Endothelial cell of umbilical vein (primary cell): ENCODE measurements at places on chromosomes 1 and 21. TPM values are rescaled to one million over a fixed set of nuclear protein-coding genes. Genes with fewer than 3 reads are reported as not detected.

GRCh38 chr1:230066031-230066430, 1.0 kb upstream of the GALNT2 start:
- DNase-seq: peak; percentile 6

- DNase-seq: no peak
Observed at GRCh38 chr1:232764458-232765251, 40.6 kb upstream of the MAP10 start.

- no peak for DNase-seq
Observed at GRCh38 chr21:31901315-31901714, 28.5 kb downstream of the HUNK start.

GRCh38 chr1:29592261-29592615, 355.9 kb downstream of the PTPRU start:
- no peak for DNase-seq

- DNase-seq: peak; percentile 39
Observed at GRCh38 chr1:244303610-244303969, 148.1 kb downstream of the ADSS2 start.

GRCh38 chr1:52348704-52349300, 17.2 kb downstream of the CC2D1B start:
- DNase-seq: peak; percentile 24

GRCh38 chr1:167898578-167899222, 15.2 kb downstream of the ADCY10 start:
- DNase-seq: no peak

GRCh38 chr1:14741532-14741931, 143.0 kb downstream of the KAZN start:
- DNase-seq: no peak

DNA sequence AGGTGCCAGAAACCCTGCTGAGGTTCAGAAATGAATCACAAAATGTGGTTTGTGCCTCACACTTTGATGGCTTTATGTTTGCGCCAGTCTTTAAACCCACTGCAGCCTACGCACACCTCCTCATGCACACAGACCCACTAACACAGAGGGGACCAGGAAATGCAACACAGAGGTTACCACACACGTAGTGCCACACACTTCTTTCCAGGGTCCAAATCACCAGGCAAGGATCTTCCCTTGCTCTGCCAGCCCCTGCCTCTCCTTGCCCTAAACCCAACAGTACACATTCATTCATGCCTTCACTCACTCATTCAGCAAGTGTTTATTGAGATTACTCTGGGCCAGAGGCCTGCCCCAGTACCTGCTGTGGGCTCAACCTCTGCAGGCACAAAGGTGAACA, 17.5 kb downstream of the MAB21L3 start:
- DNase-seq: no peak

DNA sequence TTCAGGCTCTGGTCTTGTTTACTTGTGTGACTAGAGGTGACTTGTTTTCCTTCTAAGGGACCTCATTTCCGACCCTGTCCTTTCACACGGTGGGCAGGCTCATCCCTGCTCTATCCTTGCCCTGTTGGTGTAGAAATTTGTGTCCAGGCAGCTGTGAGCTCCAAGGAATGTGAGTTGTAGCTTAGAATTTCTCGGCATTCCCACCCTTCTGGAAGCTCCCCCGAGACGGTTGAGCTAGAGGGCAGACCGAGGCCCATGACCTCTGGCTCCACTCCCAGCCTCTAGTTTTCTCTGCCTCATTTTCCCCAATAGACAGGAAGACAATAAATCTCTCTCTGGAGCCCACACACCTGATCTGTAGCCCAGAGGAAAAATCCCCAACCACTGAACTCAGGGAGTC, 100.9 kb downstream of the NAV1 start:
- DNase-seq: no peak

DNA sequence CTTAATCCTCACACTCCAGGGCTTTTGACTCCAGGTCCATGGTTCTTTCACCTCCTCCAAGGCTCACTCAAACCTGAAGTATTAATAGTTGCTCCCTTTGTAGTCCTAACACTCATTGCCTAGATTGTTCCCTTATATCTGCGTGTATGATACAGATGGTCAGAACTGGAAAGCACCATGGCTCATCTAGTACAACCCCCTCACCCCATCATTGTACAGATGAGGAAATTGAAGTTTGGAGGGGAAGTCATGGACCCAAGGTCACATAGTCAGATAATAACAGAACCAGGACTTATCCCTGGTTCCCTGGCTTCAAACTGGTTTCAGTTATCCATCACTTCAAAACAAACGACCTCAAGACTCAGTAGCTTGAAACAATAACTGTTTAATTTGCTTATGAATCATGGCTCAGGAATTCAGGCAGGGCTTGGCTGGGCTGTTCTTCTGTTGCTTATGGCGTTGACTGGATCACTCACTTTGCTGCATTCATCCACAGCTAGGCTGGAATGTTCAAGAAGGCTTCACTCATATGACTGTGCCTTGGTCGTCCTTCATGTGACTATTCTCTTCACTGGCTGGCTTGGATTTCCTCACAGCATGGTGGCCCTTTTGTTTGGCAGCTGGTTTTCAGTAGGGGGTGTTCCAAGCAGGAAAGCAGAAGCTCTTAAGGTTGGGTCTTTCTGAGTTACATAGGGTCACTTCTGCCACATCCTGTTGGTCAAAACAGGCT, 5.0 kb downstream of the NOS1AP start:
- no peak for DNase-seq

GRCh38 chr1:31432592-31433395, 19.8 kb downstream of the SERINC2 start:
- DNase-seq: no peak

- no peak for DNase-seq
Observed at GRCh38 chr21:42542596-42542995, 28.9 kb downstream of the SLC37A1 start.

GRCh38 chr1:154405747-154406571, 816 bp downstream of the IL6R start:
- peak; percentile 69 for DNase-seq

- peak; percentile 35 for DNase-seq
Observed at GRCh38 chr1:63326473-63327380, 4.4 kb downstream of the FOXD3 start.

DNA sequence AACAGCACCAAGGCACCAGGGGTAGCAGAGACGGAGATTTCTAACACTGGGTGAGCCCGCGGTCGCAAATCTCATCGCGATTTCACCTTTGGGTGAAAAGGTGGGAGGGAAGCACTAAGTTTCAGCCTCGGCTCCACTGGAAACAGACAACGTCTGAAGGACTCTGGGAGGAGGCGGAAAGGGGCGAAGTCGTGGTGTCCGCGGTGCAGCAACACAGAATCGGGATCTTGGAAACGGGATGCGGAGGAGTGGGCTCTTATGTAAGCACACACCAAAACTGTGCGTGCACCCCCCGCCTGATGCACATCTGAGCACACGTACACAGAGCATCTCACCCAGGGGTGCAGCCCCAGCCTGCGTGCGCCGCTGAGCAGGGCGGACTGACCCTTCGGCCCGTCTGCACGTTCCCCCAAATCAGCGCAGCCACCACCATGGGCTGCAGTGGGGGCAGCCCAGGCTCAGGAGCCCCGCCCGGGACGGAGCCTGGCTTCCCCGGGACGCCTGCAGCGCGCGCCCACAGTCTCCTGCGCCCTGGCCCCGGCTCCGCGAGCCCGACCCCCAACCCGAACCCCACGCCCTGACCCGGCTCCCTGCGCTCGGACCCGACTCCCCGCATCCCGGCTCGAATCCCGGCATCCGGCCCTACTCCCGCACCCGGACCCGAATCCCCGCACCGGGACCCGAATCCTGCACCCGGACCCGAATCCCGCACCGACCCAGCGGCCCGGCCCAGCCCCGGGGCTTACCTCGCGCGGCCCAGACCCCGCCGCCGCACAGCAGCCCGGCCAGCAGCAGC, 670 bp downstream of the CLSTN1 start:
- DNase-seq: peak; percentile 21

- DNase-seq: no peak
Observed at GRCh38 chr1:91753878-91754277, 132.1 kb downstream of the TGFBR3 start.

DNA sequence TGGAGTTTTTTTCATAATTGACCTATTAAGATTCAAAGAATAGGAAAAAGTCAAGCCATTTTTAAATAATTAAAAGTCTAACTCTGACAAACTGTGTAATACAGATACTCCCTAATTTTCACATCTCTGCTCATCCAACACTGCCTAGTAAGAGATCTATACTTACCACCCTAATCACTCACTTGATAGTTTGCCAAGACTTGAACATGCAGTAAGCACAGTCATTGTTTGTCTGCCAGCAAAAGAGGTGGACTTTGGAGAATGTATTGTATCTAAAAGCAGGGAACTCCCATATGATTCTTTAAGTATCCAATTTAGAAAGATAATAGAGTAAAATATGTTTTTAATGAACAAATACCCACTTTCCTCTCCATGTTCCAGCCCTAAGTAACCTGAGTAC, 15.5 kb downstream of the TMEM59 start:
- no peak for DNase-seq

DNA sequence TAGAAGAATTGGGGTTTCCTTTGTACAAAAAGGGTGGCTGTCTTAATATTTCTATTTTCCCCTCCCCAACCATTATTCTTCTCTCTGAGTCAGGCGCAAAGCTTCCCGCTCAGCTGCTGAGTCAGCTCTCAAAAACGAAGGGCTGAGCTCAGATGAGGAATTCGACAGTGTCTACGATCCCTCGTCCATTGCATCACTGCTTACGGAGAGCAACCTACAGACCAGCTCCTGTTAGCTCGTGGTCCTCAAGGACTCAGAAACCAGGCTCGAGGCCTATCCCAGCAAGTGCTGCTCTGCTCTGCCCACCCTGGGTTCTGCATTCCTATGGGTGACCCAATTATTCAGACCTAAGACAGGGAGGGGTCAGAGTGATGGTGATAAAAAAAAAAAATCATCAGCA, 3.0 kb upstream of the TUFT1 start:
- no peak for DNase-seq

- no peak for DNase-seq
Observed at GRCh38 chr1:230807561-230808280, 60.5 kb downstream of the CAPN9 start.

- DNase-seq: no peak
Observed at GRCh38 chr1:30760596-30761324, 3.2 kb upstream of the LAPTM5 start.

GRCh38 chr1:53736290-53736689, 2.7 kb downstream of the GLIS1 start:
- no peak for DNase-seq

- no peak for DNase-seq
Observed at GRCh38 chr1:12155328-12155727, 11.5 kb upstream of the TNFRSF1B start.

DNA sequence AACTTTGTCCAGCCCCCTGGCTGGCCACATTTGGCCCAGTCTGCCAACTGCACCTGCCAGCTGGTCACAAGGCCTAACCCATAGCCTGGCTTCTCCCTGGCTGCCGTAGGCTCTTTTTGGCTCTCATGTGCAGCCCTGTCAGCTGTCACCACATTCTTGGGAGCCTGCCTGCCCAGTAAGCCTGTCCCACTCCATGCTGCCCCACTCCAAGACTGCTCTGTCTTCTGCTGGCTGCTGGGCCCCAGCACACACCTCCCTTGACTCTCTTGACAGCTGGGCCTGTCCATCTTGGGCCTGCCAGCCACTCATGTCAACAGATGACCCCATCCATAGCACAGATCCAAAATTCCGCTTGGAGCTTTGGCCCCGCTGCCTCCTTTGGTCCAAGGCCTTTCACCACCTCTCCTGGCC, 74.3 kb upstream of the EDN2 start:
- no peak for DNase-seq

DNA sequence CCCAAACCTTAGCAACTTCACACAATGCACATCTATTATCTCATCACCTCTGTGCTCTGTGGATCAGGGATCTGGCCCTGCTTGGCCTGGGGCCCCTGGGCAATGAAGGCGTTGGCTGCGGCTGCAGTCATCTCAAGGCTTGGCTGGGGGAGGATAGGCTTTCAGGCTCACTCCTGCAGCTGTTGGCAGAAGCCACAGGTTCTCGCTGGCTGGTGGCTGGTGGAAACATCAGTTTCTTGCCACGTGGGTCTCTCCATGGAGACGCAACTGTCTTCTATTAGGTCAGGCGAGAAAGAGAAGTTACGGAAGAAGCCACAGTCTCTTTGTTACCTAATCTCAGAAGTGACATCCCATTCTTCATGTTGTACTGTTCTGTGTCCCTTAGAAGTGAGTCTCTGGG, 3.6 kb upstream of the NPPA start:
- no peak for DNase-seq

- no peak for DNase-seq
Observed at GRCh38 chr1:91160363-91161075, 138.7 kb upstream of the ZNF644 start.

DNA sequence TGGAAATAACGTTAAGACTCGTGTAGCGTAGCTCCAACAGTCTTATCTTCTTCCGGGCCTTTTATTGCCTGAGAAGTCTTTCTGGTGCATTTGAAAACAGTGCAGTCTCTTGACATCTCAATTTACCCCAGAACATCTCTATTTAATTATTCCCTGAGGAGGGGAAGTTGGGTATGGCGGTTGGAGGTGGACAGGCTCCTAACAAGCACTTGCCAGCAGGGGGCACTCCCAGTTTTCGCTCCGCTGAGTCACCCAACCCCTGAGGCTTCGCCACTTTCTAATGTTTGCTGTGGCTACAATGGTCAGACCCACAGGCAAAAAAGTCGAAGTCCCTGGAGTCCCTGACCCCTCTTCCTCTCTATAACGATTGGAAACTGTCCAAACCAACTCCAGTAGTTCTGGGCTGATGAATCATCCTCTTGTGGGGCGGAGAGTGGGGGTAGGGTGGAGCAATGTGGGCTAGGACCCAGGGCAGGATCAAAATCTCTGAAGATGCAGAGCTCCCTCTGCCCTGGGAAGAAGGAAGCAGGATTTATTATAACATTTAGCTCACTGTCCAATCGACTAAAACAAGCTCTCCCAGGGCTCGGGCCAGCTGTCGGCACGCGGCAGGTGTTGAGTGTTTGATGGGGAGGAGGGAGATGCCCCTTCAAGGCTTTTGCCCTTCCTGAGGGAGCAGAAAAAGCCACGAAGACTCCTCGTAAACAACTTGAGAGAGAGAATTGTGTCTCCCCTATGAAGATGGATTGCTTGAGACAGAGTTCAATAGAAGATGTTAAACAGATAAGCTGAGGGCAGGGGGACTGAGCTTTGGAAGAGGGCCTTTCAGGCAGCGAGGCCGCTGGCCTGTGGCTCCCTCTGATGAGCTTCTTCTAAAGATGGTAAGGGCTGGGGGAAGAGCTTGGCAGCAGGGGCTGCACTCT, 85.7 kb downstream of the BRINP2 start:
- peak; percentile 53 for DNase-seq

The HSPB7 gene
- total RNA-seq: not detected in 2 replicates

The OR2L13 gene
- total RNA-seq: not detected in 2 replicates

The F3 gene
- total RNA-seq: 1.9 and 2.3 TPM in 2 replicates

The KRTAP7-1 gene
- total RNA-seq: not detected in 2 replicates

The CFHR4 gene
- total RNA-seq: not detected in 2 replicates

The EDARADD gene
- total RNA-seq: not detected in 2 replicates

The TTC39A gene
- total RNA-seq: 1.2 and 1.7 TPM in 2 replicates

The CDCA8 gene
- 43.7 and 45.7 TPM in 2 replicates for total RNA-seq

The NOS1AP gene
- total RNA-seq: 3.2 and 5.4 TPM in 2 replicates

The ROR1 gene
- total RNA-seq: 3.5 and 10.9 TPM in 2 replicates
